CD4-positive, alpha-beta T cell treated with Interferon alpha-2 for 1 hour (primary cell): ENCODE measurements at places on chromosomes 1 and 21.

DNA sequence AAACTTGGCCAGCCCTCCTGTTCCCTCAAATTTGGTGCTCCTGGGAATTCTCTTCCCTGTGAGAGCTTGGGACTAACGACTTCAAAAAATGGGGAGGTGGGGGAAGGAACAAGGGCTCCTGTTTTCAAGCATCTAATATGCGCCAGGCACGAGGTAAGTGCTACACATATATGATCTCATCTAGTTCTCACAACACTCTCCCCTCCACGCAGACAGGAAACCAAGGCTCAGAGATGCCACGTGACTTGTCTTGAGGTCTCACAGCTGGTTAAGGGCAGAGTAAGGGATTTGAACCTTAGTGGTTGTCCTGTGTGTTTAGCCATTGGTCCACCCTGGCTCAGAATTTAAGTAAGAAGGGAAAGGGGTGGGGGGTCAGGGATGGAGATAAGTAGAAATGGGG lies 125.9 kb downstream of the DMRTB1 start:
- peak; percentile 64 for DNase-seq

GRCh38 chr1:125085720-125086591 lies 3901.2 kb downstream of the SRGAP2C start:
- no peak for DNase-seq

DNA sequence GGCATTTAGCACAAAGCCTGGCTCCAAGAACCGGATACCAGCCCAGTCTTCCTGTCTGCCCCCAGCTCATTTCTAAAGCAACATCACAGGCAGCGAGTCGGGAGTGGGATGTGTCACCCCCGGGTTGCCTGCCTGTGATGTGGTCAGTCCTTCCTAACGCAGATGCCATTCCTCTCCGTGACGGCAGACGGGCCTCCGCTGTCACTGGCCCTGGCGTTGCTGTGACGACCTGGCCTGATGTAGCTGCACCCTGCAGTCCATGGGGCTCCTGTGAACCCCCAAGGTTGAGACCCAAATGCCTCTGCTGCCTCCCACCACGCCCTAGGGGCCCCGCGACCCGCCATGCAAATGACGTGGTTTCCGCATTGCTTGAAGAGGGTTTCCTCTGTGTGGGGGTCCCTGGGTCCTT lies 12.3 kb downstream of the TNFRSF1B start:
- peak; percentile 82 for DNase-seq

- no peak for DNase-seq
These were observed 37.1 kb upstream of the EXO1 start for GRCh38 chr1:241810769-241811405.

DNA sequence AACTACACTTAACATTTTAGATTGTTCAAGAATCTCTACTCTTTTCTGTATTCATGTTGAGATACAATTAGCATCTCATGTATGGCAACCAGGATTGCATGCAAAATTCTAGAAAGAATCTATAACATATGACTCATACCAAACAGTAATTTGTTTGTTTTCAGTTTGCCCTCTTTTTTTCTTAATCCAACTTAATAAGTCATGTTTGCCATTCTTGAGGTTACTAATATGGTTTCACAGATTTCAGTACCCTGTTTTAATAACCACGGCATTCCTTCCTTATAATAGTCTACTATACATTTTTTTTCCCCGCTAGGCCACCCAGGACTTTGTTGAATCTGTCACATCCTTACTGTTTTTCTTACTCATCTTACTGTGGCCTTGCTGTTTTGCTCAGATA lies 140.8 kb downstream of the FMN2 start:
- DNase-seq, result no peak

DNA sequence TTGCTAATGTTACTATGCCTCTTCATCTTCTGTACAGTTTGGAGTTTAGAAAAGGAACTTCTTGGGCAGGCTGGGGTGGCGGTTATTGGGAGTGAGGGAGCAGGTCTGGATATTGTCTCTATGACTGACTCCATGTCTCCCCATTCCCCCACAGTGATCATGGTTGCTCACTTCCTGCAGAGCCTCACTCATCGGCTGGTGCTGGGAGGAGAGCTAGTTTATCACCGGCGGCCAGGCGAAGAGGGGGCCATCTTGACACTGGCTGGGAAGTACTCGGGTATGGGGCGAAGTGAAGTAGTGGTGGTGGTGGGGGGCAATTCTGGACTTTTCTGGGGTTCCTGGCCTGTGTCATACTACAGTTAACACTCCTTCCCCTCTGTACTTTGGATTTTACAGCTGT lies 2.2 kb downstream of the TOMM40L start:
- no peak for DNase-seq

DNA sequence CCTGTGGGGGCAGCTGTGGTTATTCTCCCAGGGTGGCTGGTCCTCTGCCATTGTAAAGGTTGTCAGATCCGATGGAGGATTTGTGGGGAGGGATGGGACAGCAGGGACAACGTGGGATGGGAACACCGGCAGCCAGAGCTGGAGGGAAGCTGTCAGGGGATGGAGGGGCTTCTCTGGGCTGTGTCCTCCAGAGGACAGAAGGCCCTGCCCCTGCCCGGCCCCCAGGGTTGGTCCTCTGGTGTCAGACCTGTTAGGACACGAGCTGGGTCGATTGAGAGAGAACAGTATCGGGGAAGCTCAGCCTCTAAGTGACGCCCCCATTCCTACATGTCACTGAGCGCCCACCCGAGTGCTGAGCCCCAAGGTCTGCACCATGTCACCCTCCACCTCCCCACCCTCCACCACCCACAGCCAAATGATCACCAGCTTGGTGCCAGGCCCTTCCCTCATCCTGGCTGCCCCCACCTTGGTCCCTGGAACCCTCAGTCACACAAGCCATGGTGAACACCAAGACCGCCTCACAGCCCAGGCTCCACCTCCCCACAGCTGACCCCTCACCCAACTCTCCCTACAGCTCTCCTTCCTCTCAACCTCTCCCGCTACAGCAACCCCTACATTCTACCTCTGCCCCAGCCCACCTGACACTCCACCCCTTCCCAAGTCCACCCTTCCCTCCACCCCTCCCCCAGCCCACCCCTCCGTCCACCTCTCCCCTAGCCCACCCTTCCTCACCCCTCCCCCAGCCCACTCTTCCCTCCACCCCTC lies 244.4 kb downstream of the MATN1 start:
- DNase-seq, result no peak

- DNase-seq, result no peak
These were observed 914 bp downstream of the ZNF326 start for GRCh38 chr1:89995598-89996449.

DNA sequence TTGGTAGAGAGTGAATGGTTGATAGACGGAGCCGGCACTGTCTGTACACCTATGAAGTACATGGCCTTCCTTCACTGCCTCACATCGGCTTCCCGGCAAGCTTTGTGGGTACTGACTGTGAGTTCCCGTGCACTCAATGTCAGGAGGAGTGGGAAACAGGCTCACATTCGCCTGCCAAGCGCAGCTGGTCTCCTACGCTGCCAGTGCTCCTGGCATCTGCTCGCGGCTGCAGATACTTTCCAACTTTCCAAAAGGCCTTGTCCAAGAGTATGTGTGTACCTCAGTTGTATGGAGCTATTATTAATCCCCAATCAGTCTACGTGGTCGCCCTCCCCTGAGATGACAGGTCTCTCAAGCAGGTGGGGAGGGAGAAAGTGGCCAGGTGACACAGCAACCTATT lies 180.8 kb downstream of the ZSCAN20 start:
- no peak for DNase-seq

DNA sequence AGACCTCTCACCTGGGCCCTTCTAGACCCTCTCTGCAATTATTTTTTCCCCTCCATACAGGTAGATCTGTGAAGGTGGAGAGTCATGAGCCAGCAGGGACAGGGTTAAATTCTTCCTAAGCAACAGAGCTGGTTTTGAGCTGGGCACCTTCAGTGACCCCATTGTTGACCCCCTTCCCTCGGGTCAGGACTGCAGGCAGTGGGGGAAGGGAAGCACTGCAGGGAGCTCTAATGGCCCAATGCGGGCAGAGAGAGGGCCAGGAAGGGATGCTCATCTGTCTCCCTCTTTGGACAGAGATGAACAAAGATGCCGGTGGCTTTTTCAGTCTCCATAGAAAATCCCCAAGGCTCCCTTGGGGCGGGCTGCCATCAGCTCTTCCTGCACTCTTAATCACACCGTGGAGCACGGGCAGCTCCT lies 21.4 kb downstream of the SOX13 start:
- DNase-seq, result no peak

DNA sequence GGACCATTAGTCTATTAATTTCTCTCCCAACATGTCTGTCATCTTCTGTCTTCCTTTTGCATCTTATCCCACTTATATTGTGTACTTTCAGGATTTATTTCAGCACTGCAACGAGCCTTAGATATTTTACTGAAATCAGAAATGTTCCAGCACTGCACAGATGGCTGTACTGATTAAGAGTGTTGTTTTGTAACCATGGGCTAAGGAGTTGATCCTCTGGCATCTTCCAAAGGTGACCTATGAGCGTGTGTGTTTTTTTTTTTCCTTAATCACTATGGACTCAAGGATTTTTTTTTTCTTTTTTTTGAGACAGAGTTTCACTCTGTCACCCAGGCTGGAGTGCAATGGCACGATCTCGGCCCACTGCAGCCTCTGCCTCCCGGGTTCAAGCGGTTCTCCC lies 7.1 kb upstream of the DDX59 start:
- DNase-seq, result no peak

DNA sequence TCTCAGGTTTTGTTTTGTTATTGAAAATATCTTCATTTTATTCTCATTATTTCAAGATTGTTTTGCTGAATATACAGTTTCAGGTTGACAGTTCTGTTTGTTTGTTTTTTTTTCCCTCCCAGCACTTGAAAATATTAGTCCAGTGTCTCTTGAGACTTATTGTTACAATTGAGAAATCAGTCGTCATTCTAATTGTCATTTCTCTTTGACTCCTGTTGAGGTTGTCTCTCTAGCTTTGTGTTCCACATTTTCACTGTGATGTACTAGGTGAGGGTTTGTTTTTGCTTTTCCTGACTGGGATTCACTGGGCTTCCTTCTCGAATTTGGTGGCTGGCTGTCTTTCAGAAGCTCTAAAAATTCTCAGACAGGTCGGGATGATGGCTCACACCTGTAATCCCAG lies 443.2 kb upstream of the VAMP3 start:
- DNase-seq, result no peak

- peak; percentile 85 for DNase-seq
These were observed 4.0 kb downstream of the SHISAL2A start for GRCh38 chr1:52636721-52637695.

DNA sequence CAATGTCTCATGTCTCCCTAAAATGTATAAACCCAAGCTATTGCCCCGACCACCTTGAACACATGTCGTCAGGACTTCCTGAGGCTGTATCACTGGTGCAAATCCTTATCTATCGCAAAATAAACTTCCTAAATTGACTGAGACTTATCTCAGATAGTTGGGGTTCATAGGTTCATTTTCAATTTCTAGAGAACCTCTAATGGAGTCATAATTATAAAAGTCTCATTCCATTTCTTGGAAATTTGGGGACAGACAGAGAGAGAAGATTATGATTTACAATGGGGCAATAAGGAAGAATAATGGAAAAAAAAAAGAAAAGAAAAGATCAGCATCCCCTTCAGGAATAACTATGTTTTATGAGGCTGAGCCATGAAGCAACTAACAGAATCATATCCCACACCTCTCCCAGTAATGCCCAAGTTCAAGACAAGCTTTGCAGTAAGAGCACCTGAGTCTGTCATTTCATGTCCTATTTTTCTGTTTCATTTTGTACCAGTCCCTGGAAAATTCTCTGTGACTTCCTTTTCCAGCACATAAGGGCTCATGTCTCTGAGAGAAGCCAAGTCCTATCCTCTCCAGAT lies 70.0 kb upstream of the ETS2 start:
- DNase-seq, result no peak

DNA sequence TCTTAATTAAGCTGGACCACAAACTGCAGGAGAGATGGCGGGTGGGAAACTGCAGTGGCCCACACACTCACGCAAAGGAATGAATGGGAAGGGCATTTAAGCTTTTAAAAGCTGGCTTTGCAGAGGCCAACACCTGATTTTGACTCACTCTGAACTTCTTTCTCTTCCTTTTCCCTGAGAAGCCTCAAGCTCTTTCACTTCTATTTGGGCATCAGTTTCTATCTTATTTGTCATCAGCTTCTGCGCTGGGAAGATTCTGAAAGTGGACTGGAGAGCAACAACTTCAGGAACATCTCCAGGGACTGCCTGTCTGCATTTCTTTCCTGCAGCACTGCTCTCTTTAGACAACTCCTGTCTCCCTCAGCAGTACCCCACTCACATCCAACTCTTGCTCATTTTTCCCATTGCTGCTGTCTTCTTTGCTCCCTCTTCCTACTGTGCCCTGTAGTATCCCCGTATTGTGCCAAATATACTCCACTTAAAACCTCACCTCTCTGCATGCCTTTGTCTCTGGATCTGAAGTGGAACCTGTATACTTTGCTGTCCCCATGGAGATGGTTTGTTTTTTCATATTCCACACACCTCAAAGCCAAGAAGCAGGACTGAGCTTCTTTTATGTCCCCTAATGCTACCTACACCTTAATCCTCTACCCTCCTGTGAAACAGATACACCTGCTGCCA lies 143.3 kb upstream of the JUN start:
- no peak for DNase-seq

GRCh38 chr1:180282401-180283044 lies 52.5 kb downstream of the LHX4 start:
- no peak for DNase-seq

DNA sequence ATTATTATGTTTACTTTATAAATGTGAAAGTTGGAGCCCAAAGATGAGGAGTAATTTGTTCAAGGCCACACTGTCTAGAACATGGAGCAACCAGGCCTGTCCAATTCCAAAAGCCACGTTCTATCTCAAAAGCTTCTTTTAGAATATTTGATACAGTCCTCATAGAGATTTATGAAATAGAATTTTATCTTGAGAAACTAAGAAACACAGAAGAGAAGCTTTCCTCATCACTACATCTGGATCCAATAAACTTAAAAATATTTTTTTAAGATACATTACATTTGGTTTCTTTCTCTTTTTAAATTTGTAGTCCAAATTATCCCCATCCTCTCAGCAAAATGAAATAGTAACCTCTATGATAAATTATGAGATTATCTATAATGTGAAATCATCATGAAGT lies 58.9 kb downstream of the DDAH1 start:
- DNase-seq, result no peak

DNA sequence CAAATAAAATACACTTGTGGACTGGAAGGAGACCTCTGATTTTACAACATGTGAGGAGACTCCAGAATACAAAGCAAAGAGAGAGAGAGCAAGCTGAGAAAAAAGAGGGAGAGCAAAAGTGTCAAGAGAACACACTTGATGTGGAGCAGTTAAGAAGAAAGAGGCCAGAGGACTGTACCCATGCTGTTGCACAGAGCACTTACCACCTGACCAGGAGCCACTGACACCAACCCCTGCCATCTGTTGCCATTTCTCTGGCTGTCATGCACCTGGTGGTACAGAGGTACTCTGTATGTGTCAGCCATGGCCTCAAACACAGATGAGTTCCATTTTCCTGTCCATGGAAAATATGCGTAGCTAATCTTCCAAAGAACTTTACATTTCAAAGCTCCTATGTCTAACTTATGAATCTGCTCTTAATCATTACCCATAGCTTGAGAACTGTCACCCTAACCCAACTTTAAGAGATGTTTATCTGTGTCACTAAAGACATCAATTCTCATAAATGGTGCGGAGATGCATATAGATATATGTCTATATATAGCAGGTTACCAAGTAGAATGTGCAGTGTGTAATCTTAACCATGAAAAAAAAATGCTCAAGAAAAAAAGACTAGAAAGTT lies 32.8 kb upstream of the ABCD3 start:
- DNase-seq, result no peak

- DNase-seq, result no peak
These were observed 90.1 kb upstream of the DIRAS3 start for GRCh38 chr1:68140536-68140935.

- no peak for DNase-seq
These were observed 7.7 kb downstream of the PM20D1 start for GRCh38 chr1:205842229-205842628.
